ENCODE measurements at places on chromosomes 2 and 18.
A peak's percentile ranks its signal among the peaks of the same experiment; 100 is the strongest.

- no peak for DNase-seq
Measured at GRCh38 chr18:58694221-58694620, 23.0 kb downstream of the MALT1 start.

GRCh38 chr2:60581433-60582282, 28.2 kb upstream of the BCL11A start:
- peak; percentile 41 for DNase-seq

DNA sequence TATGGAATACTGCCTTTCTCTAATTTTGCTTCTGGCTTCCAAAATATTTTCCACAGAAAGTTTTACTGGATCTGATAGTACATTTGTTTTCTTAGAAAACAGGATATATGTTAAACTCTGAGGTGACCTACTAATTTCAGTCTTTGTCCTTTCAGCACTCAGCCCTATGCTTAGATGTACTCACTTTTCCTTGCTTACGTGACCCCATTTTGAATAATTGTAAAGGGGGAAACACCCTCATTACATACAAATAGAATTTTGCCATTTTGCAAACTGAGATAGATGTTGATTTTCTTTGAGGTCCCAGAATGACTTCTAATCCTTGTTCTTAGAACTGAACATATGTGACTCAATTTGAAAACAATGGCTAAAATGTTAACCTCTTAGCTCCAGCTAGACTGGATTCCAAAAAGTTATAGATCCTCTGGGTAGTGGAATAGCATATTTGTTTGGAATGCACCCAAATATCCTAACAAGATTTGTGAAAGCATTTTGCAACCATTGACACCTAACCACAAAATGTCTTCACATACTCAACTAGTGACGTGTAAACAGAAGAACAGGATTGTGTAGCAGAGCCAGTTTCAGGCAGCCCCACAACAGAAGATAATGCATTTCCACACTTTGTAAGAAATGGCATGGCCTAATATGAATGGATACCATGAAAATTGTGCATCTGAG, 44.8 kb upstream of the EHBP1 start:
- no peak for DNase-seq

DNA sequence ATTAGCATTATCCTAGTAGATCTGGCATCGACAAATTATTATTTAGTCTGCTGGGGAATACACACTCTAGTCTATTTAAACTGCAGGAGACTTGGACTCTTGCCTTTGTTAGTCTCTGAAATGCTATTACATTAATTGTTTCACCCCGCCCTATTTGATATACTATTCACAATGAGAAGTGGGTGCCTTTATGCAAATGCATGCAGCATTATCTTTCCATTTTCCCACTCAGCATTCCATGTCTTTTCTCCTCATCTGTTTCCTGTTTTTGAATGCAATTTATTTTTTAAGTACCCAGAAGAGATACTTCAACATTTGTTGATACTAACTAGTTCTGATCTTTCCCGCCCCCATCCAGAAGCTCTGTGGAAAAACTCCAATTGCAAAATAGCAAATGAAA, 395.3 kb upstream of the NXPH2 start:
- DNase-seq = no peak

- DNase-seq = no peak
Measured at GRCh38 chr2:48430528-48431094, 99.3 kb upstream of the STON1 start.

DNA sequence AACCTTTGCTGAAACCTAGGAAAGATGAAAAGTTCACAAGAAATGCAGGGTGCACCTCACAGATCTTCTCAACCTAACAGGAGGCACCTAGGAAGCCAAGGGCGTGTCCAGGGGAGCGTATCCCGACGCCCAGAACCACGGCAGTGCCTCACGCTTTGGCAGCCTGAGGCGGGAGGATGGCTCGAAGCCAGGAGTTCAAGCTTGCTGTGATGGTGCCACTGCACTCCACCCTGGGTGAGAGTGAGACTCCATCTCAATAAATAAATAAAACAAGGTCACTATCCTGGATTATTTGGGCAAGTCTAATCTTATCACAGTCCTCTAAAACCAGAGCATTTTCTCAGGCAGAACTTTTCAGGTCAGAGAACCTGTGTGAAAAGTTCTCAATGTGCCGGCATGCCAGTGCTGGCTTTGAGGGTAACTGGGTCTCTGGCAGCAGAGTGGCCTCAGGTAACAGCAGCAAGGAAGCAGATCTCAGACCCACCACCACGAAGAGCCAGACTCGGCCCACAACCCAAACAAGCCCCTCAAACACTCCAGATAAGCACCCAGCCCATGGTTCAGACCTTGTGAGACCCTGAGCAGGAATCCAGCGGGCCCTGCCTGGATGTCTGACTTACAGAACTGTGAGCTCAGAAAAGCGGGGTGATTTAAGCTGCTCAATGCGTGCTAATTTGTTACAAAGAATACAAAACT, 11.7 kb downstream of the HSBP1L1 start:
- no peak for DNase-seq

GRCh38 chr2:50786345-50786744, 245.6 kb downstream of the NRXN1 start:
- no peak for DNase-seq

- no peak for DNase-seq
Measured at GRCh38 chr2:232073699-232074098, 112.2 kb downstream of the DIS3L2 start.

DNA sequence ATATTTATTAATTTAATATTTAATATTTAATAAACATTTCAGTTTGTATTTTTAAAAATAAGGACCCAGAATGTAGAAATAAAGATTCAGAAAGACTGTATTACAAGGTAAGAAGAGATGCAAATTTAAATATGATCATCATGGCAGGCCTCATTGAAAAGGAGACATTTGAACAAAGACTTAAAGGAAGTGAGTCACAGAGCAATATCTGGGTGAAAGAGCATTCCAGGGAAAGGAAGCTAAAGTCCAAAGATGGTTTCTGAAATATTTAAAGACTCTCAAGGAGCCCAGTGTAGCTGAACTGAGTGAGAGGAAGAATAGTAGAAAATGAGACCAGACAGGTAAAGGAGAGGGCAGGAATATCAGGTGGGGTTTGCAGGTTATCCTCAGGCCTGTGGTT, 5.9 kb downstream of the SCYGR4 start:
- DNase-seq = no peak

DNA sequence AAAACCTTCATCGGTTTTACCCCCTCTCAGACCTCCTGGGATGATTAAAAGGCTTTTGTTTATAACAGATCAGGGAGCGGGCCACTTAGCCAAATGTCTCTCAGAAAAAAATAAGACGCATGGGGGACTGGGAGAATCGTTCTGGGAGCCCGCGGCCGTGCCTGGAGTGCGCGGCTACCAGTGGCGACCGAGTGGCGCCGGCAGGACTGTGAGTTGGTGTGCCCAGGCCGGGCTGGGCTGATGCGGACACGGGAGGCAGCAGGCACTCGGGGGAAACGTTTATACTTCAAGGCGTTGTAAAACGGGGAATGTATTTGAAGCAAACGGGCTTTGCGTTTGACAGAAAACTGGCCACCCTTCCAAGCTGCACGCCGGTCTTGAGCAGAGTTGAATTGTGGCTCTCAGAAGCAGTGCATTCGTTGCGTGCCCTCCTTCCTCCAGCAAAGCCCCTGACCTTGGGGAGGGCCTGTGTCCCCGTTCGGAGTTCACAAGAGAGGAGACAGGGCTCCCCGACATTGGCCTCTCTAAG, 4.7 kb upstream of the HOXD10 start:
- no peak for DNase-seq

DNA sequence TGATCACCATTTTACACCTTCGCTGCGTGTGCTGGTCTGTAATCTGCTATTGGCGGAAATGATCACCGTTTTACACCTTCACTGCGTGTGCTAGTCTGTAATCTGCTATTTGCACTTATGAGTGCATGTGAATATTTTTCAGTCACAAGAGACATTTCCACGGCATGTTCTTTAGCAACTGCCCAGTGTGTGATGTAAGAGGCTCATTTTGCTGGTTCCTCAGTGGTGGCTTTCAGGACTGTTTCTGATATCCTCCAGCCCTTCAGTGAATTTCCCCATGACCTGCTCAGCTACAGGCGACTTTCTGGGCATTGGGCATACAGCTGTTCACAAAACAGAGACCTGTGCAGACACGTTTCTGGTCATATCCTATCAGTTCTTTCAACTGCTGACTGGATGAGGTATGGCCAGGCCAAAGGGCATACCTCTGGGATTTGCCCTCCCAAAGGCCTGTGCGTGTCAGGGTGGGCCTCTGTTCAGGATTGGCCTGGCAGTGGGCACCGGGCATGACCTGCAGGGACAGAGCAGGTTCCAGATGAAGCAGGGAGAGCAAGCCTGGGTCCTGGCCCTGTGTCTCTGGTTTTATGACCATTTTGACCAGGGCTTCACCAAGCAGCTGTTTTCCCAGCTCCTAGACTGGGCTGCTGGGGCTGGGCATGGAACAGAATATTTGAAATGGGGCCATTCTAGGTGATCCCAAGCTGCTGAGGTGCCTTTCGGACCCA, 521 bp upstream of the PROM2 start:
- DNase-seq = no peak

GRCh38 chr2:54503828-54504227, 47.7 kb downstream of the SPTBN1 start:
- no peak for DNase-seq

DNA sequence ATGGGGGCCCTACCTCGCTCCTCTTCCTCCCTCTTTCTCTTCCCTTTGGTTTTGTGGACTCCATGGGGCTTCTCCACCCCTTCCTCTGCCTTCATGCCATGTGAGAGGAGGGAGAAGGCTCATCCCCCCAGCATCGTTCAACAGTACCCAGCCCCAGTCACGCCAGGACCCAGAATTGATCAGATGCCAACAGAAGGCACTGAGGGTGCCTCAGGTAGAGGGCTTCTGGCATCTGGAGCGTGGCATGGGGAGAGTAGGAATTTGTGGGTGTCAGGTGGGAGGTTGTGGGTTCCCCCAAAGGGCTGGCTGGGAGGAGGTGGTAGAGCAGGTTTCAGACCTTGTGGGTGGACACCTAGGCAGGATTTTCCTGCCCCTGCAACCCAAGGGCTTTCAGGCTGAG, 122.0 kb downstream of the TWIST2 start:
- DNase-seq = no peak

DNA sequence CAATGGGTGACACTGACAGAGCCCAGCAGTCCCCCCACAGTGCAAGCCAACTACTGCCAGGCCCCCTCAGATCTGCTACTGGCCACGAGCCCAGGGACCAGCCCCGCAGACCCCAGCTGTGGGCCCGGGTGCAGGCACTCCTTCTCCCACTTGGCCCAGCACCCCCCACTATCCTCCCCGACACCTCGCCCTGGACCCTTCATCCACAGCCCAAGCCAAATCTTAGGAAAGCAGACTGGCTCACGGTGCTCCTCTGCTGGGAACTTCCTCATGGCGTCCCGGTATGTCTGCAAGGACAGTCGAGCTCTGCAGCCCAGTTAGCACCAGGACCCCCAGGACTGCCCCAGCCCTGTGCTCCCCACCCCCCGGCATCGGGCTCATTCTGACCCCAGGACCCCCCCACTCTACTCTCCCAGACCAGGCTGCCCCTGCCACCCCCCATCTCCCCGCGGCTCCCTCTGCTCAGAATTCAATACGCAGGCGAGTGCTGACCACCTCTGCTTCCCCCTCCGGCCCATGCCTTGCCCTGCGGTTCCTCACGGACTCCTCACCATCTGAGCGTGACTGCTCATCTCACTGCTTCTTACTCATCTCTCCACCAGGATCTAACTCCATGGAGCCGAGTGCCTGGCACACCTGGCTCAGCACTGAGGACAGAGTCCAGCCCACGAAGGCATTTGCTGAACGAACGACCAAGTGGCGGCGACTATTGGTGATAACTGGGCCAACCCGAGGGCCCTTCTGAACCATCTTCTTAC, 85.7 kb downstream of the PXDN start:
- no peak for DNase-seq

- no peak for DNase-seq
Measured at GRCh38 chr2:228648541-228648940, 467.1 kb upstream of the SPHKAP start.

DNA sequence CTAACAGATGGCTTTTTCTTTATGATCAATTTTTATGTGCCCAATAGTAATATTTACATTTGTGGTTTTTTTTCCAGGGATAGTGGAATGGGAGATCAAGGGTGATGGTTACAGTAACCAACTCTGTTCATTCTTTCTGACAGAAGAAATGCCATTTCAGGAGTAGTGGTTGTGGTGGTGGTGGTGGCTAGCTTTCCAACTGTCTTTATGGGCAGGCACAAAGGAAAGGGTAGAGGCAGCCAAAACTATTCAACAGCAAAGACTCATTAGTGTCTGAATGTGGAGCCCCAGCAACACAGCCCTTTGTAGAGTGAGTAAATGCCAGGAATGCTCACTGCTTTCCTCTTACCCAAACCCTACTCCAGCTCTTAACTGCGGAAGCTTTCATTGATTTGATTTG, 227.7 kb downstream of the RND3 start:
- DNase-seq = no peak

DNA sequence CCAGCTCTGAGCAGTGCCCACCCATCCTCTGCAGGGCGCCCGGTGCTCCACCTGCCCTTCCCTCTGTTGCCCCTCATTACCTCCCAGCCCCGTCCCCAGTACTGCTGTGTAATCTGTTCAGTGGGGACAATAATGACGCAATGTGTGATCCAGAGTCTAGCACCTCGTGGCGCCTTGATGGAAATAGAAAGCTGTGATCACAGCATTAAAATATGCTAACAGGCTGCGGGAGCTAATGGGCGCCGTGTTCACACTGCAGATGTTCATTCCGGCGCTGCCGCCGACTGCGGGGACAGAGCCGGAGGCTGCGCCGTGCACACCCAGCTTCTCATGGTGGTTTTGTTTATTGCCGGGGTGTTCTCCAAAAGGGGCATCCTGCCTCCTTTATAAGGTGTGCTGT, 235.2 kb downstream of the LDLRAD4 start:
- DNase-seq = no peak

DNA sequence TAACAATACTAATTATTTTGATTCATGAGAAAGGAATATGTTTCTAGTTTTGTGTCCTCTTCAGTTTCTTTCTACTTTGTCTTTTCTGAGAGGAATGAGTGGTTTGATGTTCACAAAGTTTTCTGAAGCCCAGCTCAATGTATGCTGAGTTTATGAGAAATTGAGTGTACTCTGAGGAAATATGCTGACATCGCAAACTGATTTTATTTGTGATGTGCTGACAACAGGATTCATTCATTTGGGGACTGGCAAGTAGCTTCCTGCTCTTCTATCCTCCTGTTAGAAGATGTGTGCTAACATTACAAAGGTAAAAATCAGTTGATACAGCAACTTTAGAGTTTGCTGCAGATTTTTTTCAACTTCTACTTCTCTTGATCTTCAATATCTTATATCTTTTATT, 403.2 kb upstream of the CDH19 start:
- DNase-seq = no peak

GRCh38 chr2:11705063-11705462, 35.1 kb upstream of the NTSR2 start:
- no peak for DNase-seq

- no peak for DNase-seq
Measured at GRCh38 chr18:6054256-6054842, 159.0 kb upstream of the TMEM200C start.

Measured in activated CD4-positive, alpha-beta T cell treated with anti-CD3 and anti-CD28 coated beads, Interleukin-2, amount 50 U/mL, for 4 hours (primary cell).